Right renal cortex interstitium (tissue), 3 donors: ENCODE measurements at places on chromosomes 1 and 21.

DNA sequence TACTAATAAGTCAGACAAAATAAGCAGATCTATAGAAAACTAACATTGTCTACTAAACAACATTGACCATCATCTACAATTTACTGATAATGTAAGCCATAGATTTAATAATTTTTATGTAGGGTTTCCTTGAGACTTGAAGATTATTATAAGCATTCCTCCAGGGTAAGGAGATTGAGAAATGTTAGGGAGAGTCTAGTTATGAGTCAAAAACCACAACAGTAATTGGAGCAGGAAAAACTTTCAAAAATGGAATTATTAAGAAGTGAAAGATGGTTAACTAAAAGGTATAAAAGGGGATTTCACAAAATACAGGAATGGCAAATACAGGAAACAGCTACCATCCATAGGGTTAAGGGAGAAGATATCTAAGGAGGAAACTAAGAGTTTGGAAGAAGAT is 12.4 kb upstream of the UHMK1 start:
- no peak for DNase-seq

DNA sequence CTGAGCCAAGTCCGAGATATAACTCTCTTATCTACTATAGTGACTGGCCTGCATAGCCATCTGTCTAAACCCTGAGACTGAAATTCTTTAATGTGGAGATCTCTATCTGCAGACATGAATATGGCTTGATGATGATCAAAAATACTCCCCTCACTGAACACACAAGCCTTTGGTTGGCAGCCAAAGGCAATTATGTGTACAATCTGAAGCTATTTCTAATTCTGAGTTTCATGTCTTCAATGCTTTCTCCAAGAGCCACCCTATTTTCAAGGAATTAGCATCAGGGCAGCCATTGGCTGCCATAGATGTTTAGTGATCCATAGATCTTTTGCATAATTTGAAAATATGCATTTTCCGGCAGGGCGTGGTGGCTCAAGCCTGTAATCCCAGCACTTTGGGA is 168.2 kb downstream of the TGFB2 start:
- DNase-seq: no peak

GRCh38 chr1:232589812-232590743 is 39.9 kb downstream of the SIPA1L2 start:
- DNase-seq: no peak

DNA sequence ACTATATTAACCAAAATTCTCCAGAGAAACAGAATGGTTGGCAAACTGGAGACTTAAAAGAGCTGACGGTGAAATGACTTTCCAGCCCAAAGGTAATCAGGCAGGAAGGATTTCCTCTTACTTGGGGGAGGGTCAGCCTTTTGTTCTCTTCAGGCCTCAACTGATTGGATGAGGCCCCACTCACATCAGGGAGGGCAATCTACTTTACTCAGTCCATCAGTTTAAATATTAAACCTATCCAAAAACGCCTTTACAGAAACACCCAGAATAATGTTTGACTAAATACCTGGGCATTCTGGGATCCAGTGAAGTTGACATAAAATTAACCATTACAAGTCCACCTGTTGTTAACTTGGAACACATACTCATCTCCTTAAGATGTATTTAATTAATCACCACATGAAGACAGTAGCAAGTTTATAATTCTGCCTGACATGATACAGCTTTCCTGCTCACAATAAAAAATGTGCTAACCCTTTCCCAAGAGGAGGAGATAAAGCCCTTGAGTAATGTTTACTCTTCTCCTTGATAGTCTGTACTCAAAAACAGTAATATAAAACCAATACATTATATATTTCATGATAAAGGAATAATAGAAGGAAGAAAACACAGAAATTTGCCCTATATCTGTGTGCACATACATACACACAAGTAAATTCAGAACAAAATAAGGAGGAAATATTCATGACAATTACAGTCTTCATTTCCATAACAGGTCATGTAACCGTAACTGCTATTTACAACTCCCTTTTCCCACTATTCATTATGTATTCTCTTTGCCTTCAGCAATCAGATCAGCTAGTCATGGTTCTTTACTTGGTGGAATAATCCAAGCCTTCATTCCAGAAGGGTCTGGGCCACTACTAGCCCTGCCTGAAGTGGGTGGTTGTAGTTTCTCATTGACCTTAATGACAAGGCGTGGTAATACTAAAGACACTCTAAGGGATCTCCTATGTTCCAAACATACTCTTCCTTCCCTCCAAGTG is 107.5 kb upstream of the RUNX1 start:
- no peak for DNase-seq

DNA sequence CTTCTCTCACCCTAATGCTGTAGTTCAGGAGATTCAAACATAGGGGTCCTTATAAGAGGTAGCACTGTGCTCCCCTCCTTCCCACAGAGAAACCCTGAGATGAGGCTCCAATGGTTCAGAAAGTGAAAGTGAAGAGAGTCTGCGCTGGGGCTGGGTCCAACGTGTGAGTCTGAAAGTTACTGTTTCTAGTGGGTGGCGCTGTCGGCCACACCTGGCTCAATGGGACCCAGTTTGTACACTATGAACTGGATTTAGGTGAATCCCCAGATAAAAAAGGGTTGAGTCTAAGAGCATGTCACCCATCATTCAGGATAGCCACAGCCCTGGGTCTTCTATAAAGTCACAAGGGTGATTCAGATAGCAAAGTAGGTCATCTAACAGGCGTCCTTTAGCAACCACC is 2.8 kb downstream of the SMCP start:
- DNase-seq: no peak
